ENCODE measurements at places on chromosomes 16 and 17.

DNA sequence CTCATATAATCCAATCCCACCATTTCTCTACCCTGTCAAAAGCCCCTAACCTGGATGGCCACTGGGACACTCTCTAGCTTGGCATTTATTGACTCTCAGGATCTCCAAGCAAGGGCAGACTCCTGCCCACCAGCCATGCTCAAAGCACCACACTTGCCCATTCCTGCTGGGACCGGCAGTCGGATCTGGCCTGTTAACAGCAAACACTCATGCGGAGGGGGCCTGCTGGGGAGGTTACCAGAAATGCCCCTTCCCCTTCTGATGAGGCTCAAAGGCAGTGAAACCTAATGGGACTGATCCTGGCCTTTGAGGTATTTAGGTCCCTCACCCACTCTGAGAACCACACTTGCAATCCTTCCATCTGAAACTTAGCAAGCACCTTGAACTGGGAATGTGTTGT lies 6.5 kb upstream of the CCL1 start:
- no peak for DNase-seq

DNA sequence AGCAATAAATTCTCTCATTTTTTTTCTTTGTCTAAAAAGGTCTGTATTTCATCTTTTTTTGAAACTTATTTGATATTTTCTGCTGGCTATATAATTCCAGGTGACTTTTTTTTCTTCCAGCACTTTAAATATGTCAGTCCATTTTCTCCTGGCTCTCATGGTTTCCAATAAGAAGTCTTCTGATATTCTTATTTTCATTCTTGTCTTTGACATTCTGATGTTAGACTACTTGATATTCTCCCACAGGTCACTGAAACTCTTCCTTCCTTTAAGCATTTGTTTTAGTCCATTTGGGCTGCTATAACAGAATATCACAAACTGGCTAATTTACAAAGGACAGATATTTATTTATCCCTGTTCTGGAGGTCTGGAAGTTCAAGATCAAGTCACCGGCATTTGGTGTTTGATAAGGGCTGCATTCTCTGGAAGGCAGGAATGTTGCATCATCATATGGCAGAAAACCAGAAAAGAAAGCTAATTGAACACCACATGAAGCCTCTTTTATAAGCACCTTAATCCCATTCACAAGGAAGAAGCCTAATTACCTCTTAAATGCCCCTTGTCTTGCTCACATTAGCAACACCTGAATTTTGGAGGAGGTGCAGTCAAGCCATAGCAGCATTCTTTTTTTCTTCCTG lies 242.1 kb upstream of the TNRC6C start:
- no peak for DNase-seq

- DNase-seq, result no peak
Observed at GRCh38 chr17:8994319-8994718, 27.0 kb upstream of the NTN1 start.

DNA sequence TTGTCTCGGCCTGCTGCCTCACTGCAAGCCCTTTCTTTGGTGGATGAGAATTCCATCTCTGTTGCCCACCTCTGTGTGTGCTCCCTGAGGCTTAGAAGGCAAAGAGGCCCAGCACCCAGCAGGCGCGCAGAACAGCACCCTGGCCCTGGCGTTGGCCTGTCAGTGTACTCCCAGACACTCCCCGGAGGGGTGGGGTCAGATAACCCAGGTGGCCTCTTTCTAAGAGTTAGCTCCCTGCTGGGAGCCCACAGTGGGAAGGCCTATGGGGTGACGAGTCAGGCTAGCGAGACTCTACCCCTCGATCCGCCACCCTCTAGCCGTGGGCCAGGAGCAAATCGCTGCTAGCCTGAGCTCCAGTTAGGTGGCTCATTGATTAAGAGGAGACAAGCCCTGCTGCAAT lies 38.1 kb downstream of the SRL start:
- DNase-seq, result no peak

Measured in hypothalamus (tissue), 51 donors.